ENCODE measurements at places on chromosomes 11 and 22. TPM values are rescaled to one million over a fixed set of nuclear protein-coding genes. Genes with fewer than 3 reads are reported as not detected.

ARAP1 gene
- polyA plus RNA-seq: 3.3 TPM

ASCL2 gene
- polyA plus RNA-seq: 1.7 TPM

JAML gene
- polyA plus RNA-seq: 4.9 TPM

RIMBP3C gene
- polyA plus RNA-seq: not detected

RPS13 gene
- 2,350 TPM for polyA plus RNA-seq

IGSF9B gene
- not detected for polyA plus RNA-seq

PLA2G6 gene
- 7.6 TPM for polyA plus RNA-seq

BACE1-AS gene
- polyA plus RNA-seq: 1.2 TPM

CTSF gene
- polyA plus RNA-seq: 7.4 TPM

KRTAP5-9 gene
- polyA plus RNA-seq: not detected

CD3E gene
- polyA plus RNA-seq: 0.84 TPM

GRCh38 chr11:17606233-17607082, 59.4 kb downstream of the OTOG start:
- peaks cover 2% of the 10 kb centered on the region for H3K4me1 ChIP-seq
- H3K36me3 ChIP-seq: no peaks in the 10 kb centered on the region
- DNase-seq: no peak

DNA sequence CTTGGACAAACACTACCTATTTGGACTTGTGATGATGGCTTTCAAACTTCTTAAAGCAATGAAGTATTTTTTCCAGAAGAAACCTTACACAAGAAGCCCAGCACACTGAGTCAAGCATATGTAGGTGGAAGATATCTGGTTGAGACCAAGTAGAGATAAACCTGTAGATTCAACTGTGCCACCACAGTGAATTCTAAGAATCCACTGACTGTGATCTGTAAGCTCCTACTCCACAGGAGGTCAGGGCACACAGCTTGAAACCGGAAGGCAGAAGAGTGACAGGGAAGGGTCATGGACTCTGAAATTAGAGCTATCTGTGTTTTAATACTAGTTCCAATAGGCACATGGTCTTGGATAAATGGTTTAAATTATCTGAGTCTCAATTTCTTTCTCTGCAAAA, 404.5 kb downstream of the ETS1 start:
- H3K27me3 ChIP-seq: peaks cover 8% of the 10 kb centered on the region
- peaks cover 4% of the 10 kb centered on the region for H3K36me3 ChIP-seq
- H3K4me1 ChIP-seq: no peaks in the 10 kb centered on the region
- no peak overlapping the region for H3K4me3 ChIP-seq
- DNase-seq: no peak

GRCh38 chr11:47355283-47356128, 3.0 kb upstream of the MYBPC3 start:
- H3K27ac ChIP-seq: no peak overlapping the region
- no peaks in the 10 kb centered on the region for H3K27me3 ChIP-seq
- no peak for DNase-seq

GRCh38 chr11:91406009-91406408, 818.6 kb upstream of the FAT3 start:
- H3K36me3 ChIP-seq: no peaks in the 10 kb centered on the region
- H3K27ac ChIP-seq: no peak overlapping the region
- H3K4me1 ChIP-seq: no peaks in the 10 kb centered on the region
- H3K27me3 ChIP-seq: no peaks in the 10 kb centered on the region

GRCh38 chr11:128565881-128566280, 21.5 kb downstream of the ETS1 start:
- H3K27me3 ChIP-seq: no peaks in the 10 kb centered on the region
- no peaks in the 10 kb centered on the region for H3K36me3 ChIP-seq
- peaks cover 50% of the 10 kb centered on the region for H3K4me1 ChIP-seq
- no peak for DNase-seq
- peak overlapping the region; percentile 79 for H3K27ac ChIP-seq
- peak overlapping the region; percentile 6 for H3K4me3 ChIP-seq

DNA sequence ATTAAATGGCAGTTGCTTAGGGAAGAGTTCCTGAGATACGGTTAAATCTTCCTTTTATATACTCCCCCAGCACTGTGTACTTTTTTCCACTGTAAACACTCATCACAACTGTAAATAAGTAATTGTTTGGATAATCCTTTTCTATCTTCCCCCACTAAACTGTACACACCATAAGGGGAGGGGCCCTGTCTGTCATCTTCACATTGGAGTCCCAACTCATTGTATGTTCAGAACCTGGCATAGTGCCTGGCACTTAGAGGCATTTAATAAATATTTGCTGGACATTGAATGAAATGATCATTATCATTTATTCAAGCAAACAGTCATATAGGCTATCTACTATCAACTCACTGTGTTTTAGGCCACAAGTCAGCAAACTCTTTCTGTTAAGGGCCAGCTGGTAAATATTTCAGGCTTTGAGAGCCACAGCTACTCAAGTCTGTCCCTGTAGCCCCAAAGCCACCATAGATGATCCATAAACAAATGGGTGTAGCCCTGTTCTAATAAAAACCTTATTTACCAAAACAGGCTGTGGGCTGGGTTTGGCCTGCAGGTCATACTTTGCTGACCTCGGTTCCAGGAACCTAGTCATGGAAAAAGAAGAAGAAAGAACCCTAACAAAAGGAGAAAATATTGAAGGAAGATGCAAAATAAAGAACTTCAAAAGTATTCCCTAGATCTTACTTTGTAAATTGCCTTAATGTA, 70.0 kb downstream of the AMOTL1 start:
- no peak overlapping the region for H3K4me3 ChIP-seq
- no peaks in the 10 kb centered on the region for H3K27me3 ChIP-seq
- no peaks in the 10 kb centered on the region for H3K4me1 ChIP-seq
- H3K36me3 ChIP-seq: no peaks in the 10 kb centered on the region

DNA sequence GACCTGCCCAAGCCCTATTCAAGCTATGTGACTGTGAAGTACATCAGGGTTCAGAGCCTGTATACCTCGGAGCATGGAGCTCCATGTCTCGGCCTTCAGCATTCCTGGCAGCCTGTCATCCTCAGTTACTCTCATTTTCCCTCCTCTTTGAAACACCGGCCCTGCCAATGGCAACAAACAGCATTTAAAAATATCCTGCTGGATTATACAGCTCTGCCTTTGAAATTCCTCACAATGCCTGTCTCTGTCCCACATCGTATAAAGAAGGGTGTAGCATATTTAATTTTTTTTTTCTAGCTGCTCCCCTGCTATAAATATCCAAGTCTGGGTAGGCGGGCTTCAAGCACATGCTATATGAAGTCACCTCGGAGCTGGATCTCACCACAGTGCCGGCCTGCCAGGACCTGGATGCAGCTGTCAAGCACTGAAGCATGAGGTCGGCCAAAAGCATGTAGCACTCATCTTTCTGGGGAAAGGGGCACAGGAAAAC, 11.8 kb downstream of the ABTB2 start:
- H3K36me3 ChIP-seq: no peaks in the 10 kb centered on the region
- no peak overlapping the region for H3K27ac ChIP-seq
- no peak overlapping the region for H3K4me3 ChIP-seq

- H3K27me3 ChIP-seq: peaks cover 85% of the 10 kb centered on the region
- H3K4me3 ChIP-seq: peak overlapping the region; percentile 95
- H3K36me3 ChIP-seq: no peaks in the 10 kb centered on the region
- H3K4me1 ChIP-seq: peaks cover 22% of the 10 kb centered on the region
- DNase-seq: no peak
Observed at GRCh38 chr11:75430714-75431532, 2.1 kb downstream of the KLHL35 start.

GRCh38 chr11:95293116-95293515, 62.1 kb upstream of the SESN3 start:
- H3K27ac ChIP-seq: no peak overlapping the region
- H3K27me3 ChIP-seq: no peaks in the 10 kb centered on the region
- H3K4me1 ChIP-seq: peaks cover 33% of the 10 kb centered on the region
- no peak for DNase-seq

DNA sequence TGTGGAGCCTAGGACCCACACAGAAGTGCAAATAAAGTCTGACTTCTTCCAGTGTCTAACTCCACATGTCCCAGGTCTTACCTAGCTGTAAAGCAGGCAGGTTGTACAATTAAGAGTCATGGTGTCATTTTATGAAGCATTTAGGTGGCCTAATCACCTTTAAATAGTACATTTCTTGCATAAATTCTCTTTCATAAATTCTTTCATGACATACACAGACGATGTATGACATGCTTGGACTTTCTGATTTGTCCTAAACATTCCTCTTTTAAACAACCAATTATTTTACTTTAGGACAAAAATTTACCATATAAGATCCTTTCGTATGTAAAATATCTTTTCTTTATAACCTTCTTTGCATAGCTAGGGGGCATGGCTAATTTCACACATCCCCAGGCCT, 31.3 kb downstream of the TSKU start:
- H3K27me3 ChIP-seq: peaks cover 13% of the 10 kb centered on the region
- H3K4me1 ChIP-seq: peaks cover 6% of the 10 kb centered on the region
- H3K4me3 ChIP-seq: no peak overlapping the region
- H3K36me3 ChIP-seq: peaks cover 17% of the 10 kb centered on the region
- no peak for DNase-seq
- no peak overlapping the region for H3K27ac ChIP-seq

GRCh38 chr11:86469491-86470388, 95.1 kb downstream of the CCDC81 start:
- DNase-seq: no peak
- no peaks in the 10 kb centered on the region for H3K4me1 ChIP-seq
- H3K4me3 ChIP-seq: no peak overlapping the region
- no peak overlapping the region for H3K27ac ChIP-seq
- H3K36me3 ChIP-seq: no peaks in the 10 kb centered on the region
- peaks cover 8% of the 10 kb centered on the region for H3K27me3 ChIP-seq

DNA sequence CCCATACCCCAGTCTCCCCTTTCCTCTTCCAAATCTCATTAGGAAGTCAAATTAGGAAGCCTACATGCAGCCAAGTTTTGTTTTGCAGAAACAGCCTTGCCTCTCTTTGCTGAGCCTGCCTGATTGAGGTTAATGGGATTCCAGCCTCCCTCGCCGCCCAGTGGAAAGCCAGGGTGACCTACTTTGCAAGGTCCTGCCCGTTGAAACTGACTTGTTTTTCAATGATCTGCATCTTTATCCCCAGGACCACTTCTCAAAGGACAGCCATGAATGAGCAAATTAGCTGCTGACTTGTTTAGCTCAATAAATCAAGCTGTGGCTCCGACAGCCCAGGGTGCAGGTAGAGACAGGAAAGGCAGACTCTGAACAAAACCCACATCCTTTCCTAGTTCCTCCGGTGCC, 110.4 kb downstream of the RRAS2 start:
- DNase-seq: no peak
- H3K4me3 ChIP-seq: peak overlapping the region; percentile 63
- H3K36me3 ChIP-seq: no peaks in the 10 kb centered on the region
- H3K27me3 ChIP-seq: peaks cover 32% of the 10 kb centered on the region

DNA sequence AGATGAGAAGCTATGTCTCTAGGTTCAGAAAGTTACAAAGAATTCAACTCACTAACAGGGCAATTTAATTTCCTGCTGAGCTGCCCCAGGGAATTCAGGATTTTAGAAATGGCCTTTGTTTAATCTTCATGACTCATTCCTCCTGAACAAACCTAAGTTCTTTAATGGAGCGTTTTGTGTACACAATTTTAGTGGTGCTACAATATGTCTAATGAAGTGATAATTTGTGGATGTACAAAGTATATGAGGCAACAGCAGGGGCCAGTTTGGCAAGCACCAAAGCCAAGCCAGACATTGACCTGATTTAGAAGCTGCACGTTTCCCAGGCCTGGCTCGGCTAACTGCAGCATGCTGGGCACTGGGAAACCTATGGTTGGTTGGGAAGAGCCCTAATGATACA, 34.4 kb upstream of the HEPHL1 start:
- H3K36me3 ChIP-seq: no peaks in the 10 kb centered on the region
- peaks cover 16% of the 10 kb centered on the region for H3K27me3 ChIP-seq
- no peak overlapping the region for H3K4me3 ChIP-seq

DNA sequence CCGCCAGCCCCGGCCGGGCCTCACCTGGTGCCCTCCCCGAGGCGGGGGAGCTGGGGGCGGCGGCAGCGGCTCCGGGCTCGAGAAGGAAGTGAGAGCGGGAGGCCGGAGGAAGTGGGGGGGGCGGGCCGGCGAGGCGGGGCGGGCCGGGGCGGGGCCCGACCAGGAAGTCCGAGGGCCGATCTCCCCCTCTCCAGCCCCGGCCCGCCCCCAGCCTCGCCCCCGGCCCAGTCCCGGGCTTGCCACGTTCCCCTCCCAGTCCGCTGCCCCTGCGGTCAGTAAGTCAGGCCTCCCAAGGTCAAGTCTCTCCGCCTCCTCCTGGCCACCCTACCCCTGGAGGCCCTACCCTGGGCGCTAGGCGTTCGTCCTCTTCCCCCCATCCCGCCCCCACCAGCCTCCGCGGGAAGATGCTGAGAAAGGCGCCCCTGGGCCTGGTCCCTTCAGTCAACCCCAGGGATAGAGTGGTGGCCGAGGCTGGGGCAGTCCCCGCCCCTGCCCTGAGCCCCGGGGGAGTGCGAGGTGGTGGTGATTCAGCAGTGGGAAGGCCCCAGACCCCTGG, at the start of gene RHOG:
Gene RHOG (minus strand): TSS at position 90 of the 556 bp plus-strand sequence. CDS start 12,821 bp downstream, outside the sequence.
- no peaks in the 10 kb centered on the region for H3K36me3 ChIP-seq
- H3K27ac ChIP-seq: peak within 1 kb of the TSS; percentile 95
- H3K27me3 ChIP-seq: no peaks in the 10 kb centered on the region
- DNase-seq: peak; percentile 84
- H3K4me3 ChIP-seq: peak within 1 kb of the TSS; percentile 94

GRCh38 chr22:28750471-28750881, 8.6 kb downstream of the HSCB start:
- H3K27ac ChIP-seq: no peak overlapping the region
- no peaks in the 10 kb centered on the region for H3K4me1 ChIP-seq
- no peak for DNase-seq

- no peak overlapping the region for H3K27ac ChIP-seq
- no peak for DNase-seq
- peaks cover 24% of the 10 kb centered on the region for H3K4me1 ChIP-seq
- H3K4me3 ChIP-seq: no peak overlapping the region
Observed at GRCh38 chr11:7570938-7571521, 57.2 kb downstream of the PPFIBP2 start.

- peaks cover 40% of the 10 kb centered on the region for H3K27me3 ChIP-seq
- peaks cover 27% of the 10 kb centered on the region for H3K4me1 ChIP-seq
- DNase-seq: peak; percentile 54
- peak overlapping the region; percentile 46 for H3K4me3 ChIP-seq
Observed at GRCh38 chr11:119338318-119338890, 2.3 kb downstream of the C1QTNF5 start.

DNA sequence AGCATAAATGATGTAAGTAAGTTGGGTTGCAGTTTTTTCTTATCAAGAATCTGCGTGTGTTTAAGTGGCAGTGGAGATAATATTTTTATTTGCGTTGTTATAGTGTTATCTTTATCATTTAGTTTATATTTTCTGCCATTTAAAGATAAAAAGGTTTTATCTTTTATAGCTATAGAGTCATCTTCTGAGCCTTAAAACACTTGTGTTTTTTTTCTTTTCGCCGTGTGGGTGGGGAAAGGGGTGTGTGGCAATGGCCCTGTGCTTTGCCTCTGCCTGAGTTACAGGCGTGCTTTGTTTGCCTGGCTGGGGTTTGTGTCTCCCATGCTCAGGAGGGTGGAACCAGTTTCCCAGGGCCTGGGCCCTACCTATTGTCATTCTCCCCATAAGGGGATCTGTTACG, 16.2 kb downstream of the ARHGEF12 start:
- H3K27ac ChIP-seq: no peak overlapping the region
- no peak for DNase-seq
- no peak overlapping the region for H3K4me3 ChIP-seq
